ENCODE measurements at places on chromosomes 5 and 9. TPM values are rescaled to one million over a fixed set of nuclear protein-coding genes. Genes with fewer than 3 reads are reported as not detected.

BARX1 gene
- polyA plus RNA-seq, result not detected

SLC22A4 gene
- not detected for polyA plus RNA-seq

PCDHGA6 gene
- not detected for polyA plus RNA-seq

DMRT3 gene
- polyA plus RNA-seq, result not detected

CDKN2B-AS1 gene
- not detected for polyA plus RNA-seq

RNF208 gene
- not detected for polyA plus RNA-seq

TUSC1 gene
- 0.48 TPM for polyA plus RNA-seq

NSD1 gene
- polyA plus RNA-seq, result 57.0 TPM

CYSRT1 gene
- polyA plus RNA-seq, result 0.52 TPM

IPPK gene
- polyA plus RNA-seq, result 2.8 TPM

FAM81B gene
- polyA plus RNA-seq, result not detected

ELAVL2 gene
- not detected for polyA plus RNA-seq

FGF1 gene
- polyA plus RNA-seq, result not detected

EGR1 gene
- not detected for polyA plus RNA-seq

NR6A1 gene
- polyA plus RNA-seq, result not detected

SEMA5A gene
- polyA plus RNA-seq, result 0.25 TPM

DCAF10 gene
- polyA plus RNA-seq, result 27.4 TPM

OMD gene
- polyA plus RNA-seq, result not detected

IL9 gene
- polyA plus RNA-seq, result not detected

PCDHGC4 gene
- polyA plus RNA-seq, result not detected

TENT4A gene
- 2.2 TPM for polyA plus RNA-seq

SOHLH1 gene
- not detected for polyA plus RNA-seq

CYLC2 gene
- not detected for polyA plus RNA-seq

C5orf34 gene
- 0.77 TPM for polyA plus RNA-seq

PLAC8L1 gene
- not detected for polyA plus RNA-seq

HEXB gene
- 95.8 TPM for polyA plus RNA-seq

GPX3 gene
- 1.2 TPM for polyA plus RNA-seq

MEIKIN gene
- polyA plus RNA-seq, result not detected

INSL4 gene
- not detected for polyA plus RNA-seq

All from naive thymus-derived CD4-positive, alpha-beta T cell (primary cell).